ENCODE measurements at places on chromosomes 7 and 10.

- DNase-seq, result no peak
Observed at GRCh38 chr10:61995220-61995503, 93.7 kb downstream of the ARID5B start.

DNA sequence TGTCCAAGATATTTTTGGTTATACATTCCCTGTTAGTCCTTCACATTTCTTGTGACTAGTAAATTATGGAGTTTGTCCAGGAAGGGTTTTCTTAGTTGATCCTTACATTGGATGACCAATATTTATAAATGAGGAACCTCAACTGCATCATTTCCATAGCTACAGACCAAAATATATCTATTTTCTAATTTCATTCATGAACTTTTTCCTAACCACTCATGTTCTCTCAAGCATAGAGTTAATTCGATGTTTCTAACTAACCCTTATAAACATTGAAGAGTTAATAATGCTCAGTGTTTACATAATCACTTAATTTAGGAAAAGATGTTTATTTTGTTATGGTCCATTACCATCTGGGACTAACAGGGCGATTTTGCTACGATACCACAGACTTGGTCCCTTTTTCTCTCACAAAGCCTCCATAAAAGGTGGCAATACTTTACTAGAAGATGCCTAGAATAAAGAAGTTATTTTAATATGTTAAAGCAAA is 591.0 kb downstream of the MAGI2 start:
- no peak for DNase-seq

DNA sequence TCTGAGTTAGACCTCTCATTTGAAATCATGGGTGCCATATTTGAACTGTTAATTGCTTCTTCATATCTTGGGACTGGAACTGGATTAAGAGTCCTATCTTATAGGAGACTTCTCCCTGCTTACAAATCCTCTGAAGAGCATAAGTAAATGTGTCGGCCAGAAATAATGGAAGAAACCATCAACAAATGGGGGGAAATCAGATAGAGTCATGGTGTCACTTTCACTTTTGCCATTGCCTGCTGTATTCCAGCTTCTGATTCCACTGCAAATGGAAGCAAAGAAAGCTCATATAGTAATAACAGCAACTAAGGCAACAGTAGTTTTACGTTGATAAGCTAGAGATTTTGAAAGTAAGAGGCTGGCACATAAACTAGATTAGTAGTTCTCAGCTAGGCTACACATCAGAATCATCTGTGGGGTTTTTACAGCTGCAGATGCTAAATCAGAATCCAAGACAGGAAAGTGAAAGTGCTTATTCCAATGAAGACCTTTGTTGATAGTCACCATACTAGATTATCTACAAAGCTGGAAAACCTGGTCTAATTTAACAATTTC is 12.3 kb upstream of the CRPPA start:
- no peak for DNase-seq

- DNase-seq, result no peak
Observed at GRCh38 chr7:107982918-107983389, 20.0 kb downstream of the LAMB1 start.

DNA sequence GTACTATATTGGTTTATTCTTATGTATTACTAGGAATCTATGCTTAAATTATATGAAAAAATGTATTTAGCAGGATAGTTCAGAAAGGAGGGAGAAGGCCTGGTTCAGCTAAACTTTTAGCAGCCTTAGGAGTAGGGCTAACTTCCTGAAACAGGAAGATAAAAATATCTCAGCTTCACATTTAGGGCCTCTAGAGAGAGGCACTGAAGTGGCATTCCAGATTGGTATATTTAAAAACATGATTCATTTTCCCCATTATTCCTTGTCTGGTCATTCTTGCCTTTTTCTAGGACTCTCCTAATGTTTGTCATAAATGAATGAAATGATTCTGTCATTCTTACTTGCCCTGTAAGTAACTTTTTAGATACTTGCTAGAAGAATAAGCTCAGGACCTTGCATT is 63.0 kb upstream of the CYP26C1 start:
- DNase-seq, result no peak
